ENCODE measurements at places on chromosomes 16 and 17. TPM values are rescaled to one million over a fixed set of nuclear protein-coding genes. Genes with fewer than 3 reads are reported as not detected.

DNA sequence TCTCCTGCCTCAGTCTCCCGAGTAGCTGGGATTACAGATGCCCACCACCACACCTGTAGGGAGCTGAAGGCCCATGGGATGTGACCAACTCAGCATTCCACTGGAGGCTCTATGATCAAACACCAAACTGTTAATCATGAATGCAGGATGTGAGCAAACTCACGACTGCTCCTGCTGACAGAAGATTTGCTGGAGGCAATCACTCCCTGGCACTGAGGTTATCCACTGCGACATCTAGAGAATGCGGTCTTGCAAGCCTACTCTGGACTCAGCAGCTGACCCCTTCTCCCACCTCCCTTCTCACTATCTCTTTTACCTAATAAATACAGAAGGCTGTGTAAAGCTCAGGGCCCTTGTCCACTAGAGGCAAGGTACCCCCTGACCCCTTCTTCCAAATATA lies 4.9 kb downstream of the TEX14 start:
- DNase-seq = no peak

DNA sequence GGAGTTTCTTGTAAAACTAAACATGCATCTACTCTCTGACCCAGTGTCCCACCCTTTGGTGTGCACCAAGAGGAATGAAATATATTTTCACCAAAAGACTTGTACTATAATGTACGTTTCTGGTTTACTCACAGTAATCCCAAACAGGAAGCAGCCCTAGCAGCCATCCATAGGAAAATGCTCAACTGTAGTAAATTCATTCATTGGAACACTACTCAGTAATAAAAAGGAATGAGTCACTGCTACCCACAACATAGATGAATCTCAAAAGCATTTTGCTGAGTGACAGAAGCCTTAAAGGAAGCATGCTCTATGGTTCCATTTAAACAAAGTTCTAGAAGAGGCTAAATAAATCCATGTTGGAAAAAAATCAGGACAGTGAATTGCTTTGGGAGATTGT lies 37.6 kb upstream of the DHRS7B start:
- DNase-seq = no peak

DNA sequence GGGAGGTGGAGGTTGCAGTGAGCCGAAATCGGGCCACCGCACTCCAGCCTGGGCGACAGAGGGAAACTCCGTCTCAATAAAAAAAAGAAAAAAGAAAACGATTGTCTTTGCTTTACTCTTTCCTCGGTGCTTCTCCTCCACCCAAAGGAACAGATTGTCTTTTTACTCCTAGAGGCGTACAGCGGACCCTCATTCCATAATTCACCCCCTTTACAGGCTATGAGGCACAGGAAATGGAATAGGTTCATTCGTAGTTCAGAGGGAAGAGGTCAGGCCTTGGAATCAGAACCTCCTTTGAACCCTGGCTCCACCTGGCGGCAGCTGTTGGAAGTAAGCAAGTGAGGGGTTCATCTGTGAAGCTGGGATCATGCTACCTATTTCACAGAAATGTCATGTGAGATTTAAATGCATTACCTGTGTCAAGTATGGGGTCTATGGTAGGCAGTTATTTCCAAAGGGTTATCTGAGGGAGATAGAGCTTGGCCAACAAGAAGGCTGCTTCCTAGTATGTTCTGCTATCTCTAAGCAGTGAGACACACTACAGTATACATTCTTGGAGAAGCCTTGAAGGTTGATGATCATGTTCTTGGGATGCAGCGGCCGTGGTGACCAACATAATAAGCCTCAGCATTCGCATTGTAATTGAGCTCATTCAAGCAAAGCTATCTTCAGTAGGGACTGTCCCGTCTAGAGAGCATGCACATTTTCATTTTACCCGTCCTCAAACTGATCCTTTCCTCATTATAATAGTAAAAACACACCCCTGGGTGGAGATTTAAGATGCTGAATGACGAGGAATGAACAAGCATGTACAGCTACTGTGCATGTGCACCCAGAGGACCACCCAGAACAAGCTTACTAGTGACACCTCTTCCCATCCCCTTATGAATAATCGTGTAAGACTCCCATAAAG lies 18.7 kb upstream of the ZNF689 start:
- DNase-seq = peak; percentile 87

- no peak for DNase-seq
Observed at GRCh38 chr17:49239963-49240362, 9.4 kb upstream of the PHOSPHO1 start.

Gene TEKT5
- not detected for total RNA-seq

Gene CLEC10A
- total RNA-seq = 0.86 TPM
